ENCODE measurements at places on chromosomes 3 and 15. TPM values are rescaled to one million over a fixed set of nuclear protein-coding genes. Genes with fewer than 3 reads are reported as not detected.

GRCh38 chr3:45241206-45241605 is 15.1 kb upstream of the TMEM158 start:
- H3K36me3 ChIP-seq, result no peaks in the 10 kb centered on the region
- DNase-seq, result no peak
- H3K4me1 ChIP-seq, result no peaks in the 10 kb centered on the region
- no peak overlapping the region for H3K27ac ChIP-seq
- H3K4me3 ChIP-seq, result no peak overlapping the region

ENTPD3 gene
- not detected for total RNA-seq

FBXW12 gene
- total RNA-seq, result not detected

DNA sequence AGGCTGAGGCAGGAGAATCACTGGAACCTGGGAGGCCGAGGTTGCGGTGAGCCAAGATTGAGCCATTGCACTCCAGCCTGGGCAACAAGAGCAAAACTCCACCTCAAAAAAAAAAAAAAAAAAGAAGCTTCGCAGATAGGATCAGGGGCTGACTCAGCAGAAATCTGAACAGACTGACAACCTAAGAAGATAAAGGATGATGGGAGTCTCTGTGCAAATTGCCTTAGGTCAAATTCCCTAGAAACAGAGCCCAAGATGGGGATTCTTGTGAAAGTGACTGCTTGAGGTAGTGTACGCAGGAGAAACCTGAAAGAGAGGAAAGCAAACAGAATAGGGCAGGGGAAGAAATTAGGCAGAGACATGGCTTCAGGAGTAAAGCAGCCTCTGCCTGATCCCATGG is 160.8 kb upstream of the LRIG1 start:
- no peak overlapping the region for H3K4me3 ChIP-seq
- H3K27me3 ChIP-seq, result no peaks in the 10 kb centered on the region
- DNase-seq, result no peak
- H3K27ac ChIP-seq, result no peak overlapping the region
- peaks cover 11% of the 10 kb centered on the region for H3K4me1 ChIP-seq
